ENCODE measurements at places on chromosomes 3 and 15. TPM values are rescaled to one million over a fixed set of nuclear protein-coding genes. Genes with fewer than 3 reads are reported as not detected.

C3orf20 gene
- 0.26 TPM for total RNA-seq

ISLR gene
- total RNA-seq: 110 TPM

CAPN3 gene
- 8.6 TPM for total RNA-seq

ATP13A4 gene
- total RNA-seq: 7.7 TPM

CLDN18 gene
- not detected for total RNA-seq

DNA sequence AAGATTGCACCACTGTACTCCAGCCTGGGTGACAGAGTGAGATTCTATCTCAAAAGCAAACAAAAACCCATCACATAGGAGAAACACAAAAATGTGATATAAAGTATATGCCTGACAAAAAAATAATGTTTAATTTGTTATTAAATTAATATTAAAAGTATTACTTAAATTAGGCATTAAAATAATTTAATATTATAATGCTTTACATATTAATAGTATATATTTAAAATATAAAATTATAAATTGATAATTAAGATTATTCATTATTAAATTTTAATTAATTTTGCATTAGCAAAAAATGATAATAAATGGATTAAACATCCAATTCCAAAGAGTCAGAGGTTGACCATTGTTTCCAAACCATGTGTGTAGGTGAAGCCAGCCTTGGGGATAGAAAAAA, 22.0 kb upstream of the GABRA5 start:
- no peak for DNase-seq

DNA sequence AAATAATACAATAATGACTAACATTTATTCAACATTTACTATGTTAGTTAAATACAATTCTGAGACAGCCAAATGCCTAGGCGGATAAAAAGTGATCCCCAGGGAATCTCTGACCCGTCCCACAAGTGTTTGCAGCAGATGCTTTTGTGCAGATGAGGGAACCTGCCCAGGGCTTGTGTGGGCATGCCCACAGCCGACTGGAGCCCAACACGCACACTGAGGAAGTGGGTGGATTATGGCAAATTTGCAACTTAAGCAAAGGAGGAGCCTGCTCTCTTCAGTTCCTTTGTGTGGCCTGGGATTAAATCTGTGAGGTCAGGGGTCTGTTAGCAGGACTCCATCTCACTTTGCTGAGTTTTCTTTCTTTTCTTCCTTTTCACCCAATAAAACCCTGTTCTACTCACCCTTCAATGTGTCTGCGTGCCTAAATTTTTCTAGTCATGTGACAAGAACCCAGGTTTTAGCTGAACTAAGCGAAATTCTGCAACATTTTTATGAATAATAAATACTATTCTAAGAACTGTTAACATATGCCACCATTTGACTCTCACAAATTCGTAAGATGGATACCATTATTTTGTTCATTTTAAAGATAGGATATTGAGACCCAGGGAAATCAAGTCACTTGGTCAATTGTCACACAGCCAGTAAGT, 13.9 kb upstream of the RTP1 start:
- DNase-seq: no peak

GRCh38 chr3:139202226-139202958, 141.4 kb upstream of the MRPS22 start:
- no peak for DNase-seq

DNA sequence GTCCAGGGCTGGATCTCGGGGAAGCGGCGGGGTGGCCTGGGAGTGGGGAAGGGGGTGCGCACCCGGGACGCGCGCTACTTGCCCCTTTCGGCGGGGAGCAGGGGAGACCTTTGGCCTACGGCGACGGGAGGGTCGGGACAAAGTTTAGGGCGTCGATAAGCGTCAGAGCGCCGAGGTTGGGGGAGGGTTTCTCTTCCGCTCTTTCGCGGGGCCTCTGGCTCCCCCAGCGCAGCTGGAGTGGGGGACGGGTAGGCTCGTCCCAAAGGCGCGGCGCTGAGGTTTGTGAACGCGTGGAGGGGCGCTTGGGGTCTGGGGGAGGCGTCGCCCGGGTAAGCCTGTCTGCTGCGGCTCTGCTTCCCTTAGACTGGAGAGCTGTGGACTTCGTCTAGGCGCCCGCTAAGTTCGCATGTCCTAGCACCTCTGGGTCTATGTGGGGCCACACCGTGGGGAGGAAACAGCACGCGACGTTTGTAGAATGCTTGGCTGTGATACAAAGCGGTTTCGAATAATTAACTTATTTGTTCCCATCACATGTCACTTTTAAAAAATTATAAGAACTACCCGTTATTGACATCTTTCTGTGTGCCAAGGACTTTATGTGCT, 527 bp downstream of the B2M start:
- no peak for DNase-seq

DNA sequence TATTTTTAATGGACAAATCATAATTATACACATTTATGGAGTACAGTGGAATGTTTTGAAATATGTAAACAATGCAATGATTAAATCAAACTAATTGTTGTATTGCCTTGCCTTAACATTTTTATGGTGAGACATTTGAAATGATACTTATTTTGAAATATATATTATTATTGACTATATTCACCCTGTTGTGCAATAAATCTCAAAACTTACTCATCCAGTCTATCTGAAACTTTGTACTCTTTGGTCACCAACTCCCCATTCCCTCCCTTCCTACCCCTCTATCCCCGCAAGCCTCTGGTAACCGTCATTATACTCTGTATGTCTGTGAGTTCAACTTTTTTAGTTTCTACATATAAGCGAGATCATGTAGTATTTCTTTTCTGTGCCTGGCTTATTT, 74.7 kb upstream of the GOLGA6B start:
- DNase-seq: no peak

DNA sequence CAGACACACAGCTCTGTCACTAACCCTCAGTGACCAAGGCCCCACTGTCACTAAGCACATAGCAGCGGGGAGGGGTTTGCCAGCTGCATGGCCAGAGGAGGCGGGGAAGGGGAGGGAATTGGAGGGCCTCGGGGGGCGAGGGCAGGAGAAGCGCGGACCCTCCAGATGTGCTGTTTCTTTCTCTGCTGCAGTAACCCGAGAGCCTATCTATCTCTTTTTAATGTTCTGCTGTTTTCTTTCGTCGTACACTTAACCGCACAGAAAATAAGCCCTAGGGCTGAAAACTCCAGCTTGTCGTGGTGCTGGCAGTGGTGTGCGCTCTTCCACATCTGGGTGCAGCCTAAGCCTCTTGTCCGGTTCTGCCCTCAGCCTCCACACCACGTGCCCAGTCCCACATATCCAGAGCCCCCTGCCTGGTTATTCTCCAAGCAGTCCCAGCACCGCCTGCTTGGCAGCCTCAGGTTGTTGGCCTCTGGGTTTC, 51.1 kb downstream of the BDH1 start:
- DNase-seq: no peak

GRCh38 chr15:45904019-45904418, 269.2 kb downstream of the SQOR start:
- no peak for DNase-seq

DNA sequence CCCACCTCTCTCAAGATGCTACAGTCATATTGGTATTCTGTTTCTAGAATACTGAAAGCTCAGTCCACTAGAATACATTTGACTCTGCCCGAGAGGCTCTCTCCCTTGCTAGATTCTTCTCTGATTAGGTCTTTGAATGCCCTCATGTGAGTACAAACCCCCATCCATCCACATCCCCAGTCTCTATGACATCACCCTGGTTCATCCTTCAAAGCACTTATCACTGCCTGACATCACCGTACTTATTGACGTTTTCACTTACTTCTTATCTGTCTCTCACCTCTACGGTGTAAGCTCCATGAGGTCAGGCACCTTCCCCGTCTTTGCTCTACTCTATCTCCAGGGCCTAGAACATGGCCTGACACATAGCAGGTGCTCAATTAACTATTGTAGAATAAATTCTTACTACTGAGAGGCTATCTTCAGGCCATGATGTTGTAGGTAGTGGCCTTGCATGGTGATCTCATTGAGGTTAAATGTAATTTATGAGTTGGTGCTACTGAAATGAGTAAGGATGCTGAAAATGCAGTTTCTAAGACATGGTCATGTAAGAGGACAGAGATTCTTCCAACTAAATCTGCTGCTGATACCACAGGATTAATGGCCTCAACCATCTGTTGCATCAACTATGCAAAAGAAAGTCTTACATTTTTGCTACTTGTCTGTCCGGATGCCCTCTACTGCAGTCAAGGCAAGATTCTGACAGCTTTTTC, 26.8 kb downstream of the EOGT start:
- DNase-seq: no peak

GRCh38 chr15:100966997-100967396, 47.8 kb downstream of the LRRK1 start:
- no peak for DNase-seq

DNA sequence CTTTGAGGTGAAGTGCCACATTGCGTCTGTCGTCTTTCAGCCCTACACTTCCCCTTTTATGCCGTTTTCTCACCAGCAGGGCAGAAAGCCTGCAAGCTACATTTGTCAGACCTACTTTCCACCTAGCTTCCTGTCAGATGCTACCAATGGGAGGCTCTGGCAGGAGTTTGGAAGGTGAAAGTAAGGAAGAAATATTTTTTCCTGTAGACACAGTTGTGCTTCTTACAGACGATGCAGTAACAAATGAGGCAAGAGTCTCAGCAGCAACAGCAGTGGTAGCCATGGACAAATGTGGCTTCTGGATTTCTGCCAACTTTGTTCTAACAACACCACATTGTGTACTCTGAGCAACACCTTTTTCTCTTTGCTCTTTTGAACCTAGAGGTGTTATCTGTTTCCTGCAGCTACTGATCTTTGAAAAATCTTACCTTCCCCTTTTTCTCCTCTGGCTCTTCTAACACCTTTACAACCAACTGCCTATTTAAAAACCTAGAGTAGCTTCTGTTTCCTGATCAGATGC, 70.6 kb upstream of the STT3B start:
- DNase-seq: no peak

GRCh38 chr3:195043607-195044339, 227.2 kb downstream of the XXYLT1 start:
- DNase-seq: no peak

DNA sequence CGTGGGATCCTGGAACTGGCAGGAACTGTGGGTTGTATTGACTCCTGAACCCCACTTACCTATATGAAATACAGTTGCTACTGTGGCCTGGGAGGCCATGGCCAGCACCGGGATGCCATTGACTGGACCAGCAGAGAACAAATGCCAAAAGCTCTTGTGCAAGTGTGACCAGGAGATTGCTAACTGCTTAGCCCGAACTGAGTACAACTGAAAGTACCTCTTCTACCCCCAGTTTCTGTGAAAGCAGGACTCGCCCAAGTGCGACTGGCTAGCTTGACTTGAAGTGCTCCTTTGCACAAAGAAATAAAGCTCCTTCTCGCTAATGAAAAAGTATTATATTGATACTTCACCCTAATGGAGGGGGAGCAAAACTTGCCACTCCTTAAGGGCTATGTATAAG, 101.3 kb upstream of the ATP11B start:
- no peak for DNase-seq

- no peak for DNase-seq
Measured at GRCh38 chr15:85456798-85457197, 76.4 kb downstream of the AKAP13 start.

- no peak for DNase-seq
Measured at GRCh38 chr3:57354768-57355167, 62.3 kb upstream of the ASB14 start.

DNA sequence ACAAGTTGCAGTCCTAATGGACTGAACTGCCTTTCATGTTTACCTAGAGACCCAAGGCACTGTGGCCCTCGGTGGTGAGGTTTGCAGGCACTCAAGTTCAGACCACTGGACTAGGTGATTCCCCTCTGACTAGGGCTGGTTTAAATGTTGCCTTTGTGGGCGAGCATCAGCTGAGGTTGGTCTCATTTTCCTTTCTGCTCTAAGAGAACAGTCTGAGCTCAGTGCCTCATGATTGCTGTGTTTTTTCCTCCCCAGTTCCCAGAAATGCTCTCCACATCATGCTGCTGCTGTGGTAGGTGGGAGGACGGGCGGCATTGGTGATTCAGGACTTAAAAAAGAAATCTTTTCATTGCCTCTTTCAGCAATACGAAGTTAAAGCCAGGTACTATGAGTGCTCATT, 237.2 kb downstream of the MBNL1 start:
- no peak for DNase-seq

GRCh38 chr3:30918761-30919160, 24.3 kb upstream of the GADL1 start:
- DNase-seq: no peak

DNA sequence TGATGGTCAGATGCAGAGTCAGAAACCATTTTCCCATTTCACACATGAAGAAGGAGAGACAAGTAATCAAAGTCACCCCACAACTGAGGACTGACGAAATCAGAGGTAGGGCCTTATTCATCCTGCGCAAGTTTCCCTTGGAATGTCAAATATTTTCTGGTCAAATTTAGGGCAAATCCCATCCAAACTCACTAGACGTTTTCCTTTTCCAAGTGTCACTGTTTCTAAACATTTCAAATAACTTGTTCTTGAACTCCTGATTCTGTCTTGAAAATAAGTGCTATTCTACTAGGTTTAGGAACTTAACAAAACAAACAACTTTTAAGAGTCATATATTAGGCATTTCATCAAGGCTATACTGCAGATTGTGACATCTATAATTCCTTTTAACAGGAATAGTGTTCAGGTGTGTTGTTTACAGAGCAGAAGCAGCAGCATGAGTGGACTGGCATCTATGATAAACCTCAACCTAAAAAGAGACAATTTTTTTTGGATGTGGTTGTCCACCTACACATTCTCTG, 40.7 kb downstream of the SUMF1 start:
- DNase-seq: no peak

DNA sequence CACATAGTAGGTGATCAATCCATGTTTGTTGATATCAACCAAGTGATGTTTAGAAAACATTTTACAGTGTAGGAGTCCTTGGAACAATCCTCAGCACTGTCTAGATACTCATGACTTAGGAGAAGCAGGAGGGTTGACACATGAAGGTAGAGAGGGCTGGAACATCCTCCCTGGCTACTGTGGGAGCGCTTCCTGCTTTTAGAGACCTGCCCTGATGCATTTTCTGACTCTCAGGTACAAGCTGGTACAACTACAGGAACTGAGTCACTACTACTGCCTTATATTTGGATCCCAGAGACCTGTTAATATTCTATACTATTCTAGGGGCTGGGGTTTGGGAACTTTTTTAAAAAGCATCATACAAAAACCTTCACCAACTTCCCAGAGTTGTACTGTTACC, 20.1 kb downstream of the GPR156 start:
- DNase-seq: no peak

DNA sequence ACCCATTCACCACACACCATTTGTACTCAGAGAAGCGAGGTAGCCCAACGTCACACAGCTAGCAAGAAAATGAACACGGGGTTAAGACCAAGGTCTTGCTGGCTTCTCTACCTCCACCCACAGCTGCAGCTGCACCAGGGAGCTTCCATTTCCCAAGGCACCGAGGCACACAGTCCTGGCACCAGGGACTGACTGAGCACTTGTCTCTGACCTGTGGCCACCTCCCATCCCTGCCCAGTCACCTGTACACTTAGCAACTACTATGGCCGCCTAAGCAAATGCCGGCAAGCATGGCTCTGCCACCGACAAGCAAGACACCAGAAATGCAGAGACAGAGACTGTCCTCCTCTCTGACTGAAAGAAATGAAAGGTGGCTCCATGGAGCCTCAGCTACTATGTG, 15.3 kb downstream of the ZXDC start:
- DNase-seq: no peak

Measured in urinary bladder (tissue), 4 donors.